ENCODE measurements at places on chromosomes 5 and 9.

- DNase-seq = no peak
These were observed 164.1 kb downstream of the CFAP90 start for GRCh38 chr5:7686794-7687193.

DNA sequence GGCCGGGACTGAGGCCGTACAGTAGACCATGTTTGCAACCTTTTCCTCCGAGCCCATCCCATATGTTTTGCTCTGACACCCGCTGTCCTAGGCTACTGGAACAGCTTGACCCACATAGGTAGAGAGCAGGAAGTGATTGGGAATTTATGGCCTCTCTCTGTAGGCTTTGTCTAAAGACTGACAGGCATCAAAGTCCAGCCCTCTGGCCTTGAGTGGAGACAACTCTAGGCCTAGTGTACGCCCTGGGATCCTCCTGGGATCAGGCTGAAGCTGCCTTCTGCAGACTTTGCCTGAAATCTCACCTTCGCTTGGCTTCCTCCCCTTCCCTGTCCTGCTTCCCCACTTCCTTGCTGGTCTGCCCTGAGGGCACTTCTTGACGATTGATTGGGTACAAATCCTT is 13.6 kb upstream of the AKNA start:
- DNase-seq = no peak

DNA sequence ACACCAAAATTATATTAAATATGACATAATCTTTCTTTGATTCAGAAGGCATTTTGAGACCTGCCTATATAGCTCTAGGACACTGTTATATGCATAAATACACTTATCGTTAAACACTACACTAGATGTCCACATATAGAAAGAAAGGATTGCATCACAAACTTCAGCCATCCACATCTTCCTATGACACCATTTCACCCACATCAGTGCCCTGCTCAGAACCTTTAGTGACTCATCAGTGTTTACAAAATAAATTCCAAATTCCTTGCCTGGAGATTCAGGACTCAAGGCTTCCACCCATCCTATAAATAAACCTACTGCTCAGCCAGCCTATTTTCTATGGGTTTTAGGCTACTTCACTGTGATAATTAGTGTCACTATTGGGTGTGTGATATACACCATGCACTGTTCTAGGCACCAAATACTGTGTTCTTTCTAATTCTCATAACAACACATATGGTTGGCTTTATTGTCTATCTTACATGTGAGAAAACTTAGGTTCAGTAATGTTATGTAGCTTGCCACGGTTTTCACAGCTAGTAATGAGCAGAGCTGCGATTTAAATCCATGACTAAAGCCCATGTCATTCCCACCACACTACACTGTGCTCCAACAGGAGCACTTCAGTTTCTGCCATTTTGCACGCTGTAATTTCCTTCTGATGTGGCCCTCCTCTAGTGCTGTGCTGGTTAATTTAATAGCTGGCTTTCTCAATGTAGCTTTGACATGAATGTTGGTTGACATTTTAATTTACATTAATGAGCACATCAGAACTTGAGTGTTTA is 103.3 kb downstream of the SREK1 start:
- DNase-seq = no peak

DNA sequence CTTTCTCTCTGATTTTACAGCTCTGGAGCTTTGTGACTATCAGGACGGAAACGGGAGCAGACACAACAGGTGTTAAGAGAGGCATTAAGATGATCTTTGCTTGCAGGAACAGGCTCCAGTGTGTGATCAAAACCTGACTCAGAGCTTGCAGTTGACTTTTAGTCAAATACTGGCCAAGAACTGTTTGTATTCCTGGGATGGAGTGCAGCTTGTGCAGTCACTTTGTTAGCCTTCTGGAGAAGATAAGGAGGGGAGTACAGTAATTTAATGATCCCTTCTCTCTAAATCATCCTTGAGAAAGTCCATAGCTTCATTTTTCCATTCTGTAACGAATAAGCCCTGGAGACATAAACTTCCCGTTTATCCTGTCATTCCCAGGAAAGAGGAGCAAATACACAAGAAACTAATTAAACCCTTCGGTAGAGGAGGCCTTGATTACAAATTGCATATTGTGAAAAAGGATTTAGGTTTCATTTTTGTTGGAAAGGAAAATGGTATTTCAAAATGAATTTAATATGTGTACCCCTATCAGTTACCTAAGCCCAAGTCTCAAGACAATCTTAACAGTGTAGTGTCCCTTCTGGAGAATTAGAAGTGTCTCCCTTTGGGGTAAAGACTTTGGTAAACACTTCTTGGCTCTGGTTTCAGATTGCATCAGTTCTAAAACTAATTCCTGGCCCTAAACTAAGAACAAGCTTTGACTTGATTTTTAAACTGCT is 3.1 kb upstream of the STOM start:
- no peak for DNase-seq

DNA sequence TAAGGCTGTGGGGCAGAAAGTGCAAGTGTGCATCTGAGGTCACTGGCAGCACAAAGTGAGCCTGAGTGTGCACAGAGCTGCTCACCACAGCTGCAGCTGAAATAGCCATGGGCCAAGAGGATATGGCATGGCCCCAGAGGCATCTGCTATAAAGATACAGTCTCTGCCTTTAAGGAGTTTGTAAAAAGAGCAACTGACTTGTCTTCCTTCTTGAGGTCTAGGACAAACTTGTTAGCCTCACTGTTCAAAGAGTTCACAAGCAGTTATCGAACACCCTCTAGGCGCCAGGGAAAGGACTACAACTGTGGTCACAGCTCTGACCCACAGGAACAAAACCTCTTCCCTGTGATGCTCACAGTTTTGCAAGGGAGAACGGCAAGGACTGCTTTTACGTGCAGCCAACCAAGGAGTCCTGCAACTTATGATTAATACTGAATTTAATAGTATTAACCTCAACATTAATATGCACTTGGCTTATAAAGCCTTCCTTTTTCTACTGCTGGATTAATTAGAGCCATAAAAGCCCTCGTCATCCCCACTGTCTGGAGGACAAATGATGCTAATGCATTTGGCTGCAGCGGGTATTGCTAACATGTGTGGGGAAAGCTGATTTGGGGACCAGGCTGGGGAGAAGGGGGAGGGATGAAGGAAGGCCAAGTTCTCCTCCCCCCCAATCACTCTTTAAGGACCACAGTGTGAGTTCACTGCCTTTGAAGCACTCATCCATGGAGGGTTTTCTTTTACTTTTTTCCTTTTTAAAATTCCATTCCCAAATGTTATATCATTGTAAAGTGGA is 189.8 kb upstream of the TRIM32 start:
- no peak for DNase-seq

- no peak for DNase-seq
These were observed 307.3 kb downstream of the FBXL7 start for GRCh38 chr5:15807248-15807647.

- no peak for DNase-seq
These were observed at the start of gene CD180 for GRCh38 chr5:67196537-67197059. TSS of gene CD180 (minus strand) at chr5:67196799. CDS start at chr5:67196641, 158 bp downstream.

- DNase-seq = no peak
These were observed 11.1 kb upstream of the RXRA start for GRCh38 chr9:134314950-134315715.

DNA sequence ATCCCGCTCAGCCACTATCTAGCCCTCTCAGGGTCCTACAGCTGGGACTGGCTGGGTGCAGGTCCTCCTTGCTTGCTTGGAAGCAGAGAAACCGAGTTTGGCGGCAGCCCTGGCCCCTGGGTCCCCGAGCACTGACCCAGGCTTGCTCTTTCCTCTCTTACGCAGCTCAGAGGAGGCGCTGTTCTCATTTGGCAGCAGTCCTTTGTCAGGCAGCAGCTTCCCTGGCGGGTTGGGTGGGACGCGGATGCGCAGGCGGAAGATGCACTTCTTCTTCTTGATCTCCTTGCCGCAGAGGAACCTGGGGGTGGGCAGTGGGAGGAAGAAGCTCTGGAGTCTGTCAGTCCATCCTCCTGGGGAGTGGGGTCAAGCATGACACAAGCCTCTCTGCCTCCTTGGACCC is 14.5 kb downstream of the PHF19 start:
- no peak for DNase-seq

GRCh38 chr9:98944734-98945074 is 997 bp downstream of the COL15A1 start:
- DNase-seq = no peak

DNA sequence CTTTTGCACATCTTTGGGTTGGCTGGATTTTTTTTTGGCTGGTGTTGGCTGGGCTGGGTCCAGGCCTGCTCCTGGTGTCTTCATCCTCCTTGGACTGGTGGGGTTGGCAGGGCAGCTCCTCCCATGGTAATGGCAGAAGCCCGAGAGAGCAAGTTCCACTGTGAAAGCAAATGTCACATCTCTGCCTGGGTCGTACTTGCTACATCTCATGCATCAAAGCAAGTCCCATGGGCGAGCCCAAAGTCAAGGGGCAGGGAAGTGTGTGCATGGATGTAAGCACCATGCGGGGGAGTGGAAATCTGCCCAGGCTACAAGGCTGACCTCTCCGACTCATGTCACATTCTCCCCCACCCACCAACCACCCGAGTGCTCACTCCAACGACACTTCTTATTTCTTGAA is 26.7 kb downstream of the NKX2-5 start:
- no peak for DNase-seq

GRCh38 chr5:25066239-25066638 is 421.5 kb upstream of the CDH10 start:
- no peak for DNase-seq

DNA sequence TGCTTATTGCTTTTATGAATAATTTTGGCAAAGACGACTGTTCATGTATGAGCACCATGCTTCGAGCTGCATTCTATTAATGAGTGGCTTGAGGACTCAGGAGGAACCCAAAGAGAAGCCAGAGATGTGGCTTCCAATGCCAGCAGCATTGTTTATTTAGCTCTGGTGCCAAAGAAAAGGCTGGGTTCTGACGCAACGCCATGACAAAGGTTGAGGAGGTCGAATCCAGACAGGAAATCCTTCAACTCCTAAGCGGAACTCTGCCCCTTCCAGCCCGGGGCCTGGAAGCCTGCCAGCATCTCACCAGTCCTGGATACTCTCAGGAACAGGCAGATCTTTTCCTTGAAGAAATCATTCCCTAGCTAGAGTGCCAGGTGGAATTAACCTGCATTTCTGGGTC is 104.4 kb downstream of the ARHGAP26 start:
- no peak for DNase-seq

DNA sequence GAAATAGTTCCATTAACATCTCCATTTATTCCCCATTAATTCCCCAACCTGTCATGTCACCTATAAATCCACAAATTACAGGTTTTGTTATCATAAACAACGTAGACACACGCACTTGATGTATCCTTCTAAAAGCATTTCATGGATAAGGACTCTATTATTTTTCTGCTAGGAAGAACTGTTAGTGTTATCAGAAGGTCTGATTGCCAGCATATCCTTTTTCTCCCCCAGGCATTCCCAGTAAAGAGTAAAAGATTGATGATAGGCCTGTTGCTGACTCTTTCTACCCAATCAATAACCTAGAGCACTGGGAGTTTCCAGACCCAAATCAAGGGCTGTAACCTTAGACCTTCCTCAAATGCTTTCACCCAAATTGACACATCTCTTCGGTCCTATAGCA is 60.8 kb downstream of the RFK start:
- no peak for DNase-seq

GRCh38 chr9:82445556-82445955 is 457.0 kb downstream of the SPATA31D1 start:
- DNase-seq = no peak

DNA sequence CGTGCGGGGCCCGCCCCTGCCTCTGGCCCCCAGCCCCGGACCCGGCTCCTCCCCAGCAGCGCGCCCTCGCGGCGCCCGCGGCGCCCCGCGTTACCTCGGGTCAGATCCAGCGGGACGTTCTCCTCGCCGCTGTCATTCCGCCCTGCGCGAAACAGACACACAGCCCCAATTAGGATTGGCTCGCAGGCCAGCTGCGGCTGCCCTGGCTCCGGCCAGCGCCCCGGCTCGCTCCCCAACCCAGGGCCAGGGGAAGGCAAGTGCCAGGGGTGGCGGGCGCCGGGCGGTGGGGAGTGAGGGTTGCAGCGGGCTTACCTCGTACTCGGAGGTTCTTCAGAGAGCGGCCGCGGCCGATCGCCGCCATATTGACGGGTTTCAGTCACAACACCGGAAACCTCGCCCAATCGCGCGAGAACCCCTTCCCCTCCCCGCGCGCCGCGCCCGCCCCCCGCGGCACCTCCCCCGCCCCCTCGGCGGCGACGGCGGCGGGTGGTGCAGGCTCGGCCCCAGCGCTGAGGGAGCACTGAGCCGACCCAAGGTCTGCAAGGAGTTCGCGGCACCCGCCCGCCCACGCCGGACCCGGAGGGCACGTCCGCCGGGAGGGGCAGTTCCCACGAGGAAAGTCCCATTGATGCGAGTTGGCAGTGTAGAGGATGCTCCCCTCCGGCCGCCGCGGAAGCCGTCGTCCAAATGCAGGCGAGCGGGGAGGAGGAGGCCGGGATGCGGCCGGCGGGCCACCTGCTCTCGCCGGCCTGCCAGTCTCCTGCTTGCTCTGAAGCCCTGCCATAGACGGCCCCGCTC is at the start of gene RICTOR:
RICTOR (minus strand) TSS at position 383 of the 798 bp plus-strand sequence; CDS start at position 361, 22 bp downstream.
- DNase-seq = peak; percentile 93

GRCh38 chr9:78144663-78145377 is 91.1 kb upstream of the CEP78 start:
- DNase-seq = peak; percentile 52

DNA sequence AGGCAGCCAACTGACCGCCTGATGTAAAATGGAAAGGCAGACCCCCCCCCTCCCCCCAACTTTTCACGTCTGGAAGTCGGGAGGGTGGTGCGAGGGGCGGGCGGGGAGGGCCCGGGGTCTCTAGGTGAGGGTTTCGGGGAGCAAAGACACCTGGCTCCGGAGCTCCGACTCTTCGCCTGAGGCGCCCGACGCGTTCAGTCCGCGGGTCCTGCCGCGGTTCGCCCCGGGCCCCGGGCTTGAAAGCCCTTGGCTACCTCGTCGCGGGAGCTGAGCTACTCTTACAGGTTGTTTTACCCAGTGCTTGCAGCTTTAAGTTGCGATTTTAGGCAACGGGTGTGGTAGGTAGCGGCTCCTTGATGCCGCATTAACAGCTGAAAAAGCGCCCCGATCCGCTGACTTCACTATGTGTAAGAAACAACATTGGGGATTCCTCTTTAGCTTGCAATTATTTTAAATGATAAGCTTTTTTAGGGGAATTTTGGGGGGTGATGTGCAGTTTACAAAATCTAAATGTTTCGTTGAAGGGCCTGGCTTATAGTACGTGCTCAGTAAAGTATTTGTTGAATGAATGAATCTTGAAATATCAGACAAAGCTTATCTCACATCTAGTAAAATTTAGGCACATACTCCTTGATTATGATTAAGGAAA is 722 bp downstream of the CDC42SE2 start:
- DNase-seq = peak; percentile 65

DNA sequence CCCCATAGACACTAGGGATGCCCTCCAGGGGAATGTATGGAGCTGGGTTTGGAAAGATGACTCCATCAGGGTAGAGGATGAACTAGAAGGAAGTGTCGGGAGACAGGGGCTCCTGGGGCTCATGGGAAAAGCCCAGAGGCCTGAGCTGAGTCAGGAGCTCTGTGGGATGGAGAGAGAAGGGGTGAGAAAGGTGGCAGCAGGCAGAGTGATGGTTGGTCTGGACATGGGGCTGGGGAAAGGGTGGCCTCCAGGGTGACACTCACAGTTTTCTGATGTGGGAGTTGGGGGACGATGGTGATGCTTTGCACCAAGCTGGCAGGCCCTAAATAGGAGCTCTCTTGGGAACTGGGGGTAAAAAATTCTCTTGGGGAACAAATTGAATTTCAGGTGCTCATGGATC is 213.5 kb upstream of the MVB12B start:
- no peak for DNase-seq
